Foreskin fibroblast (primary cell): ENCODE measurements at places on chromosomes 7 and 10.
A peak's percentile ranks its signal among the peaks of the same experiment; 100 is the strongest.

DNA sequence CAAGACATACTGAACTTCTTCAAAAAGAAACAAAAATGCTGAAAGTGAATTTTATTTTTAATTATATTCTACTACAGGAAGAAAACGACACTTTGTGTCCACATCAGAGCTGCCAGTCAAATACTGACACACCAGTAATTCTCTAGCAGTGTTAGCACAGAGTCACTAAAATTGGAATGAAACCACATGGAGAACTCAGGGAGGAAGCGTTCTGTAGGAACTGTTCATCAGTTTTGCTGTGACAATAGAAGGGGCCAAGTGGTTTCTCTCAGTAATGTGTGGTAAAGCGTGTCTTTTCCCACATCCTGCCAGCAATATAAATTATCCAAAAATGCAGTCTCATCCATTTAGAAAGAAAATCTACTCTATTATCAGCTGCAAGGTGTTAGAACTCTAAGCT, 683.3 kb downstream of the GRM8 start:
- no peak for DNase-seq

- DNase-seq: no peak
Measured at GRCh38 chr10:31757386-31757791, 171.2 kb downstream of the ARHGAP12 start.

DNA sequence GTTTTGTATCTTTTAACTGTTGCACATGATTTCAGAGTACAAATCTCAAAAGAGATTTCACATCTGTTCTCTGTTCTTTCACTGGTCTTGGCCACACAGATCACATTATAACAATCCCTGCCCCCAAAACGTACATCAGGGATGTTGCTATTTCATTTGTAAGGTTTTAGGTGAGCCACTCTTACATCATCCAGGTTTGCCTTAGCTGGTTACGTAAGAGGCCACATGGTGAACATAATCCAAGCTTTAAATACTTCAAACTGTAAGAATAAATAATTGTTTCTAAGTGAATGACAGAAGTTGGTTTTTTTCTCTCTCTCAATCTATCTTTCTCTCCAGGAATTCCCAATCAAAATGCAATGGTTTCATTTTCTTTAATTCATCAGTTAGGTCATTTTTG, 245.9 kb upstream of the HGF start:
- no peak for DNase-seq

GRCh38 chr10:76554478-76554877, 1083.1 kb downstream of the KCNMA1 start:
- no peak for DNase-seq

- peak; percentile 59 for DNase-seq
Measured at GRCh38 chr10:119769886-119770285, 44.0 kb downstream of the INPP5F start.

DNA sequence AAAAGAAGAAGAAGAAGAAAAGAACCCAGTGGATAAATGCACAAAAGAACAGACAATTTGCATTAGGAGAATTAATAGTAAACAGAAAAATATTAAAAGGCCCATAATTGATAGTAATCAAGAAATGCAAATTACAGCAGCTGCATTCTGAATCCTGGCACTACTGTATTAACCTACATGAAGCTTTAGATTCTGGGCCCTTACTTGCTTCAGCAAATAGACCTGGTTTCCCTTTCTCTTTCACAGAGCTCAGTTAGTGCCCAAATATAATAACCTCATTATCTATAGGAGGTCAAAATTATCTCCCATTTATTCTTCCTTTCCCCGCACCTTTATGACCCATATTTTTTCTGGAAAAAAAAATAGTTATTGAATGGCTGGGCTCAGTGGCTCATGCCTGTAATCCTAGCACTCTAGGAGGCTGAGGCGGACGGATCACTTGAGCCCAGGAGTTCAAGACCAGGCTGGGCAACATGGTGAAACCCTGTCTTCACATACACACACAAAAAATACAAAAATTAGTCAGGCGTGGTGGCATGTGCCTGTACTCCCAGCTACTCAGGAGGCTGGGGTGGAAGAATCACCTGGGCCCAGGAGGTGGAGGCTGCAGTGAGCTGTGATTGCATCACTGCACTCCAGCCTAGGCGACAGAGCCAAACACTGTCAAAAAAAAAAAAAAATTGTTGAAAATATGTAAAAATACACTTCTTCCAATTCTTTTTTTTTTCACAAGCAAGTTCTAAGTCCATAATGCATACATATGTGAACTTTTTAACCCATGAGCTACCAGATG, 36.0 kb upstream of the PIK3AP1 start:
- DNase-seq: no peak

DNA sequence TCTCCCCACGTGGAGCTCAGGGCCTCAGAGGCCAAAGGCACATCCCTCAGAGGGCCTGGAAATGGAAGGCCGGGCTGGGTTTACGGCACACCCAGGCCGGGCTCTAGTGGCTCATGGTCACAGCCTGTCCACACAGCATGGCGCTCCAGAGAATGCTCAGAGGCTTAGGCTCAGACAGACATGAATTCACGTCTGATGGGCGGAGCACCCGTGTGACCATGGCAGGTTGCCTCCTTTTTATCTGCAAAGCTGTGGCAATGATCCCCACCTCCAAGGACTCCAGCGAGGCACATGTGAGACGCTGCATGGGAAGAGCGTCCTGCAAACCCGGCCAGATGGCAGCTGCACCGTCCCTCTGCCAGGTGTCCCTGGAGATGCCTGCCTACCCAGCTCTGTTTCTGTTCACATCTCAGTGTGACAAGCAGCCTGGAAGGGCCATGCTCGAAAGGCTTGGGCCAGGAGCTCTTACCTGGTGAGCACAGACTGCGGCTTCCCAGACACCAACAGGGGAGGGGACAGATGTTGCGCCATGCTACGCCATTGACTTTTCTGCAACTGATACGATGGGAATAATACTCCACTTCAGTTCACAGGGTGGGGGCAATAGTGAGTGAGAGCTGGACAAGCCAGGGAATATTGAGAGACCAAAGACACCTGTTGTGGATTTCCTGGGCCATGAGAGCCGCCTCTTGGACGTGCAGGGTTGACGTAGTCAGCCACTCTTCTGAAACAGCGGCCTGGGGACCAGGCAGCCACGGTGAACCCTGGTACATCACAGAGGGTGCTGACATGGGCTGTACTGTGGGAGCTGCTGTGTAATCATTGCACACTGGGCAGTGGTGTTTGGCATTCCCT, 34.4 kb upstream of the FAM20C start:
- DNase-seq: no peak

GRCh38 chr10:91521439-91521838, 111.3 kb downstream of the HECTD2 start:
- no peak for DNase-seq

- DNase-seq: peak; percentile 92
Measured at GRCh38 chr7:30564243-30564892, 30.3 kb upstream of the GARS1 start.

DNA sequence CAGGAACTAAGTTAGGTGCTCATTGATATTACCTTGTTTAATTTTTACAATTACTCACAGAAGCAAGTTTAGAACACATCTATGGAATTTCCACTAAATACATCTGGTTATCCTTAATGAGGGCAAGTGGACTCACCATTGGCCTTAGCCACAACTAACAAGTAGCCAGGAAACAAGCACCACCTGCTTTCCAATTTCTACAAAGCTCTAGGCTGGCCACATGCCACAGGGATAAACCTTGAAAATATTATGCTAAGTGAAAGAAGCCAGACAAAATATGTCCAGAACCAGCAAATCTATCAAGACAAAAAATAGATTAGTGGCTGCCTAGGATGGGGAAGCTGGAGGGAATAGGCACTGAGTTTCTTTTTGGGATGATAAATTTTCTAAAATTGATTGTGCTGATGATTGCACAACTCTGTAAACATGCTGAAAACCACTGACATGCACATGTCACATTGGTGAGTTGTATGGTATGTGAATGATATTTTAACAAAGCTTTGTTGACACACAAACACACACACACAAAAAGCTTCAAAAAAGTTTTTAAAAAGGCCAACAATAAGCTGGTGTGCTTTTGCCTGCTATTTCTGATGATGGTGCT, 179.4 kb downstream of the CPEB3 start:
- no peak for DNase-seq

GRCh38 chr10:30094601-30095000, 35.2 kb upstream of the JCAD start:
- DNase-seq: no peak

DNA sequence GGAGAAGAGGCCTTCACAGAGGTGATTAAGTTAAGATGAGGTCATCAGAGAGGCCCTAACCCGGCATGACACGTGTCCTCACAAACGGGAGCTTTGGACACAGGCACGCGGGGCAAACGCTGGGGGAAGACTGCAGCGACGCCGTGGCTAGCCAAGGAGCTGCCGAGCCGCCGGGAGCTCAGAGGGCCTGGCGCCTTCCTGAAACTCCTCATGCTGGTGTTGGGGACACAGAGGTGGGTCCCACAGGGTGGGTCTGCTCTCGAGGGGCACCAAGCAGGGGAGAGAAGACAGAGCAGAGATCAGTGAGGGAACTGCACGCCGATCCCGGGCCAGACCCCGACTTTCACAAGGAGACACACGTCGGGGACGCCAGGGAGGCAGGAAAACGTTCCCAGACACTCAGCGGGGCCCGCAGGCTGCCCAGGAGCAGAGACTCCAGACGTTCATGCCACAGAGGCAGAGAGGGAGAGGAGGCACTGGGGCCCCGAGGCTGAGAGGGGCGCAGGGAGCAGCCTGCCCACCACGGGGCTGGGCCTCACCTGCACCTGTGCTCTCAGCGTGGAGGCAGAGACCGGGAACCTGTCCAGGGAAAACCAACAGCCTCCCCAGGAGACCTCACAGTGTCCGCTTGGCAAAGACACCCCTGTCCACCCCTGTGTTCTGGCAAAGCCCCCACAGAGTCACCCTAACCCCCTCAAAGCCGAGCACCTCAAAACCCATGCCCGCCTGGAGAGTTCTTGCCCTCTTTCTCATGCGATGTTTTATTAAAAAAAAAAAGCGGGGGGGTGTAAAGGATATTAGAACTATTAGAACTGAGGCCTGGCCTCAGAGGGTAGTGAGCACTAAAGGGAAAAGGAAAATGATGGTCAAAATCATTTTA, 103.8 kb downstream of the PDGFA start:
- DNase-seq: no peak

DNA sequence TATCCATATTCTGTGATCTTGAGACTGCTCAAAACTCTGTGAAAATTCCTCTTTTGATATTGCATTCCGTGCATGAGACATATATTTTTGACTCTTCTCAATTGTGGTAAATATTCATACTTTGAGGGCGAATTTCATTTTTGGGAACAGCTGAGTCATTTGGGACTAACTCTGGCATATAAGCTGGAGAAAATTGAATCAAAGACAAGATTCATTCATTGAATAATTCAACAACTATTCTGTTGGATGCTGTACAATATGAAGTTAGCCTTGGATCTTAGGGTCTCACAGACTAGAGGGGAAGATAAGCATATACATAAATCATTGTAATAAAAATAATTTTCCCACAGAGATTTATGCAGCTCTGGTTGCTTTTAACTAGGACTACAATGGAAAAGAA, 183.2 kb upstream of the NEBL start:
- DNase-seq: no peak

DNA sequence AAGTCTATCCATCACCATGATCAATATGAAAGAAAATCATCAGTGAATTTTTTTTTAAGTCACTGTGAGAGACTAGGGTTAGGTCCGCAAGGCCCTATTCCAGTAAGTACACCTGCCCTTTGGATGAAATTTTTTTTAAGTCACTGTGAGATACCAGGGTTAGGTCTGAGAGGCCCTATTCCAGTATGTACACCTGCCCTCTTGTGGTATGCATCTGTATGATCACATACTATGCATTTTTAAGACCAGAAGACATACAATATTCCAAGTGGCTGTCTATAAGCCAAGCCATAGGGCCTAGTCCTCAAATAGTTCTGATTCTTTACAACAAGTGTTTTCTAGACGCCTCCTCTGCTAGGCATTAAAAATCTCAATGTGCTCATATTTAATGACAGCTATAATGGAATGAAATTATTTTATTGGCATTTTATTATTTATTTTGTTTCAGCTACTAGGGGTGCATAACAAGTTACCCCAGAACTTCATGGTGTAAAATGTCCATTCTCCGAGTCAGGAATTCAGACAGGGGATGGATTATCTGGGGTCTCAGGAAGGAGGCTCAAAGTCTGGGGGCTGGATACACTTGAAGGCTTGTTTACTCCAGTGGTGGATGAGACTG, 53.1 kb downstream of the TEX36 start:
- DNase-seq: peak; percentile 12

- DNase-seq: no peak
Measured at GRCh38 chr10:95539560-95540284, 21.4 kb downstream of the SORBS1 start.

DNA sequence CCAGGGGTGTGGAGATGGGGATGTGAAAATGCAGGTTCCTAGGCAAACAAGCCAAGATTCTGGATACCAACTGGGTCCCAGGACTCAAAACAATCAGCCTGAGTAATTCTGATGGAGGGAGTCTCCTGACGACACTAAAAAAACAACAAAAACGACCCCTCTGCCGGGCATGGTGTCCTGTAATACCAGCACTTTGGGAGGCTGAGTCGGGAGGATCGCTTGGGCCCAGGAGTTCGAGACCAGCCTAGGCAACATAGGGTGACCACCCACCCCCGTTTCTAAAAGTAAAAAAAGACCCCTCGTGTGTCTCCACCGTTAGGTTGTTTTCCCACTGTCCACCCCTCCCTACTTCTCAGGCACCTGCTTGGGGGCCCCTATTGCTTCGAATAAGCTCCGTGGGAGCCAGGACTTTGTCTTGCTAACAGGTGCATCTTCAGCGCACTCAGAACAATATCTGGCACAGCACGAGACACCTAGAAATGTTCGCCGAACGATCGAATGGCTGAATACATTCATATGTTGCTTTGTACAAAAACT, 743 bp upstream of the NRF1 start:
- DNase-seq: no peak

GRCh38 chr10:22226599-22226998, 8.8 kb upstream of the EBLN1 start:
- no peak for DNase-seq

DNA sequence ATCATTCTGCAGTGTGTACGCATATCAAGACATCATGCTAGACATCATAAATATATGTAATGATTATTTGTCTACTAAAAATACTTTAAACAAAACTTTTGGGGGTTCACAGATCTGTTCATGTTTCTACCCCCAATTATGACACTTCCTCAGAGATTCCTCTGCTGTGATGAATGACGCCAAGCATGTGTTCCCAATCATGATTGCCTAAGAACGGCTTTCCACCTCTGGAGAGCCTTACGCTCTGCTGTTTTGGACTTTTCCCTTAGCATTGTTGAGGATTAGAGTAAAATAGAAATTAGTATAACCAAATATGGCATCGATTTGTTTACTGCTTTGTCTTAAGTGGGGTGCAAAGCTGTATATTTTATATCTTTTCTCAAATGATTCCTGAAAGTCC, 236.3 kb upstream of the IGFBP3 start:
- no peak for DNase-seq

DNA sequence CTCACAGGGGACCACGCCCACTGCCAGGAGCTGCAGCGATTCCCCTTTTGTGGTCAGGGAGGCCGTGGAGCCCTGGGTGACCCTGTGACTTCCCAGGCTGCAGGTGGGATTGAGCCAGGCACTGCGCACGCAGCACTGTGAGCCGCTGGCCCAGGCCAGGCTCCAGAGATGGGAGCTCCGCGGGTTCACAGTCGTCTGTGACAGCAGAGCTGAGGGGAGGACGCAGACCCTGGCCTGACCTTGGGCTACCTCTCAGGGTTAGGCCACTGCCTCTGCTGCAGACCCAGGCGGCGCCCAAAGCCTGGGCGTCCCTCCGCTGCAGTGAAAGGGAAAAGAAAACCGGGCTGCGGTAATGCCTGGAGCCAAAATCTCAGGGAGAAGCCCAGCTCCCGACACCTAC, 107.5 kb upstream of the GPR26 start:
- DNase-seq: no peak
